ENCODE measurements at places on chromosomes 1 and 21.

DNA sequence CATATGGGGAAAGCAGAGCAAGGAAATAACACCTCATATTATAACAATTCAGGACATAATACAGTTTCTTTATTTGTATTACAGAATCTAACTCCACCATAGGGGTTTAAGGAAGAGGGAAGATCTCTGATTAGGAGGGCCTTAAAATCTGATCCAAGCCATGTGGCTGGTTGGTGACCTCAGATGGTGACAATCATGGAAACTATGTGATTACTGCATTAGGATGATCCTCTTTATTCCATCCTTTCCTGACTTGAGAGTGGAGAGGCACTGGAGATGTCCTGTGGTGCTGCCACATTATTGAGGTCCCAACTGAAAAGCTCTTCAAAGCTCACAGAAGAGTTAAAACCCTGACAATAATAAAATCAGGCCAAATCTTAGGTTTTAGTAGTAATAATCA, 168.1 kb upstream of the BEND5 start:
- no peak for DNase-seq

- DNase-seq = no peak
Observed at GRCh38 chr21:41925767-41926116, 28.1 kb downstream of the C2CD2 start.

GRCh38 chr1:174289644-174290310, 130.5 kb downstream of the RABGAP1L start:
- no peak for DNase-seq

DNA sequence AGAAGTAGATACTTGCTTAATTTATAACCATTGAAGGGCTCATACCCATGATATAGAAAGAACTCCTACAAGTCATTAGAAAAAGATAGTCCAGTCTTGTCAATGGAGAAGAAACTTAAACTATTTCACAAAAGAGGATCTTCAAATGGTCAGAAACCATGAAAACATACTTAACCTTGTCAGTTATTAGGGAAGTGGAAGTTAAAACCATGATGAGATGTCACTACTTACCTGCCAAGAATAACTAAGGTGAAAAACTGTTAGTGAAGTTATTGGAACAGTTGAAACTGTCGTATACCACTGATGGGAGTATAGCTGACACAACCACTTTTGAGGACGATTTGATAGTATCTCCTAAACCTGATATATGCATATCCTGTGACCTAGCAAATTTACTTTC, 46.8 kb downstream of the OSBPL9 start:
- no peak for DNase-seq

- DNase-seq = no peak
Observed at GRCh38 chr1:96236156-96236739, 485.3 kb upstream of the PTBP2 start.

DNA sequence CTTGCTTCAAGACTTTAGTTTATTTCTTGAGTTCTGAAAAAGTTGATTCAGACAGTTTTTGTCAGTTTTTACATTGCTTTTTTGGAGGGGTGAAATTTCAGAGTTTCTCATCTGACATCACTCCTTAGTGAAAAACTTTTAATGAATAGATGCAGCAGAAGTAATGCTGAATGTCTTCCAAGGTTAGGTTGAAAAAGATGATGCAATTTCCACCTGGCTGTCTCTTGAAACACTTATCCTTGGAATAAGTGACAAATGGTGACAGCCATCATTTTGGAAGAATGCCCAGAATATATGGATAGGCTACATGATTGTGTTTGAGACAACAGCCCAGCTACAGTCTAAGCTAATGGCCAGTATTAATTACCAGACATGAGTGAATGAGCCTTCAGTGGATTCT, 140.8 kb downstream of the ZNF644 start:
- DNase-seq = no peak

DNA sequence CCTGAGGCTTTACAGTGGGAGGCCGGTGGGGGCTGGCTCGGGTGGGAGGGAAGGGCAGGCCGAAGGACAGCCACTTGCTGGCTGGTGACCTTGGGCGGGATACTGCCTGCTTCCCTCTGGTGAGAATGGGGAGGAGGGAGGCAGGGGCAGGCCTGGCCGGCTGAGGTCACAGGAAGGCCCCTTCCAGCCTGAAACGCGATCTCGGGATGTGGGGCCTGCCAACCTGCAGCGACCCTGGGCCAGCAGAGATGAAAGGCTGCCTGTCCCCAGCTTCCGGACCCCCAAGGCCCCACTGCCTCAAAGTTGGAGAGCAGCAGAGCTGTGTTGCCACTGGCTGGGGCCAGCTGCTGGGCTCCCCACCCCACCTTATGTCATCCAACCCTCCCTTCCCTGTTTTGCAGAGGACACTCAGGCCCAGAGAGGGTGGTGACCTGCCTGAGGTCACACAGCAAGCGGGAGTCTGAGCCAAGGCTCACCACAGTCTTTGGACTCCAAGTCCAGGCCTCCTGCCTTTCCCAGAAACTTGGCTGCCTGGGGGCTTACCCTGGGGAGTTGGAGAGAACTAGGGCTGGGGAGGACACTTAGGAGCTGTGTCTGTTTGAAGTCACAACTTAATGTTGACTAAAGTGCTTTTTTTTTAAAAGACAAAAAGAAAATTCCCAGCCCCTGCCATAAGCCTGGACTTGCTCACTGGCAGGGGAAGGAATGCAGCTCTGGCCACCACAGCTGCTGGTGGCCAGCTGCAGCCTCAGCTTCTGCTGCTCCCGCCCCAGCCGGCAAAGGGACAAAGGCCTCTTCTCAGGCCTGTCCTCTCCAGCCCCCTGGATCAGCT, 14.8 kb upstream of the WASF2 start:
- no peak for DNase-seq
